ENCODE measurements at places on chromosomes 2 and 18.
A peak's percentile ranks its signal among the peaks of the same experiment; 100 is the strongest.

GRCh38 chr2:181782660-181783059, 102.3 kb upstream of the NEUROD1 start:
- DNase-seq, result no peak

- peak; percentile 81 for DNase-seq
Observed at GRCh38 chr18:10787293-10787901, 261.6 kb downstream of the NAPG start.

GRCh38 chr2:210676067-210676466, 119.7 kb downstream of the CPS1 start:
- DNase-seq, result no peak

DNA sequence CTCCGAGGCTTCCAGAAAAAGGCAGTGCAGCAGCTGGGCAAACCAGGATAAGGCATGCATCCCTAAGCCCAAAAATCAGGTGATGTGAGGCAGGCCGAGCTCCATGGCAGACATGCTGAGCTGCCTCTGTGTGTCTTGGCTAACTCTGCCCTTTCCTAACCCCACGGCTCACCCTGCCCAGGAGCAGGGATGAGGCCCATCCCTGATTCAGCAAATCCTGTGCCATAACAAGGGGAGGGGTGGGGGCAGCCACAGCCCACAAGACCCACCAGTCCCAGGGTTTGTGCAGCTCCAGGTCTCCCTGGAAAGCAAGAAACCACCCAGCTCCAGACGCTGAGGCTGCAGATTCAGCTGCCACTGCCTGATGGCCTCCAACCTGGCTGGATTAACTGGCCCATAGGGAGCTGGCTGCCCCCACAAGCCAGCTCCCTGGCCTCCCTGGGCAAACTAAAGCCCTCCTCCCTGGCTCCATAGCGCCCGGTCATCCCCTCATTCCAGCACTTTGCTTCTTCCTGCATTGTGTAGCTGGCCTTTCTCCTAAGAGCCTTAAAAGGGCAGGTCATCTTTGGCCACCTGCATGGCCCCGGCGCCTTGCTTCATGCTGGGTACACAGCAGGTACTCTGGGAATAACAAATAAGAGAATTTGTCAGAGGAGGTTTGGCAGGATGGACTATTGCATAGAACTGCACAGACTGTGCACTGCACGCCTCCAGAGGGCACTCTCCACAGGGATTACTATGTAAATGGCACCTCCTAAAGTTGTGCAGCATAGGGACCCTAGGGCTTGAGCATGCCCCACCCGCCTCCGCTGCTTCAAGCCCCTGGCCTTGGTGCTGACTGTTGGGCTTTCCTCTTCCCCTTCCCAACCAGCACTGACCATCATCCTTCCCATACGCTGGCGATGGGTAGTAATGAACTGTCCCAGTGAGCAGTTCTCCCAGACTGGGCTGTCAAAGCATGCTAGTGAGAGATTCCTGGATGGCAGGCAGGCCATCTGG, 10.7 kb downstream of the STEAP3 start:
- DNase-seq, result no peak

DNA sequence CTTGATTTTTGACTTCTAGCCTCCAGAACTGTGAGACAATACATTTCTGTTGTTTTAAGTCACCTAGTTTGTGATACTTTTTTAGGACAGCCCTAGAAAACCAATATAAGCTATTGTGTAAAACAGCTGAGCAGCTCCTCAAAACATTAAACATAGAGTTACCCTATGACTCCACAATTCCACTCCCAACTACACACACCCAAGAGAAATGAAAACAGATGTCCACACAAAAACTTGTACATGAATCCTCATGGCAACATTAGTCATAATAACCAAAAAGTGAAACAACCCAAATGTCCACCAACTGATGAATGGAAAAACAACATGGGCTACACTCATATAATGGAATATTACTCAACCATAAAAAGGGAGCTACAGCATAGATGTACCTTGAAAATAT, 32.6 kb downstream of the TNS1 start:
- DNase-seq, result no peak
